Hepatic stellate cell (primary cell): ENCODE measurements at places on chromosomes 5 and 9.
A peak's percentile ranks its signal among the peaks of the same experiment; 100 is the strongest.

DNA sequence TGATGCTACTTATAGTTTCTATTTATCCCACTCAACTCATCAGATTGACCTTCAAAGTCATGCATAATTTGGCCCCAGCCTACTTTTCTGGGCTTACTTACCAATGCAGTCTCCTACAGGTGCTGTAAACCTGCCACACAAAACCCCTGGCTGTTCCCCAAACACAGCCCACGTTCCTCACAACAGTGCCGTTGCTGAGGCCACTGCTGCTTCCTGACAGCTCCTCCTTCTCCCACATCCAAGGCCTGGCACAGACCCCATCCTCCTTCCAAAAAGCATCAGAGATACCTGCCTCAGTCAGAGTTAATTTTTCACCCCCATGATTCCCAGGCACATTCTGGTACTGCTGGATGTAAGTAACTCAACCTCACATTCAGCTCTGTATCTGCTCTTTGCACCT lies 68.1 kb upstream of the SIMC1 start:
- DNase-seq: no peak

DNA sequence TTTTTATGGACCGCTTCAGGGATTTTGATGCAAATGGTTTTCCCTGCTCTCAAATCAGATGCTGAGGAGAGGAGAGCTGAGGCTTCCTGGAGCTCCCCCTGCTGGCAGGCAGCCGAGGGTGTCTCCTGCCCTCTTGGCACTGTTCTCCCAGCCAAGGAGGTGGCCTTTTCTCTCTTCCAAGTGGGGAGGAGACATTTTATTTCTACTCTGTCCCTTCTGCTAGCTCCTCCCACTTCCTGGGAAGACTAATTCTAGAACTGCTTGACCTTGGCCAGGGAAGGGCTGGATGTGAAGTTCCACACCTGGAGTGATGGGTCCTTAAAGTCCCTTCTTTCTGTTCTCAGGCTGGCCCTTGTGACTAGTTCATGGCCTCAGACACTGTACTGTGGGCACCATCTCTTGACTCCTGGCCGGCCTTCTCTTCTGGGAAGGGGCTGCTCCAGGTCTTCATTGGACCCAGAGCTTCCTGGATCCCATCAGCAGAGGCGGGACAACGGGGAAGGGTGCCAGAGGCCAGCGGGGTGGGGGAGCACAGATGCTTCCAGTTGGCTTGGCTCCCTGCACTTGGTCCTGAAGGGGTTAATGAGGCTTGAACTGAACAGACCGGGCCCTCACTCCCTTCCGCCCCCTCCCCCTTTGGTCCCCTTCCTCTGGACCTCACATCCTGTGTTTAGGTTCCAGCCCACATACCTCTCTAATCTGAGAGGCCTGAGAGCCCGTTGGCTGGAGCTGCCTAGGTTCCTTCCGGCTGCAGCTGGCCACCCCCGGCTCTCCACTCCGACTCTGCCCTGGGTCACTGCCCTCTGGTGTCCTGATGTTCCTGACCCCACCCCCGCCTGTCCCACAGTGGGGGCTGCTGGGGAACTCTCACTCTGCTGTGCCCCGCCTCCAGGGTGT lies 32.1 kb downstream of the PTPA start:
- DNase-seq: peak; percentile 97

GRCh38 chr5:173139631-173140030 lies 4.7 kb upstream of the BNIP1 start:
- DNase-seq: no peak

DNA sequence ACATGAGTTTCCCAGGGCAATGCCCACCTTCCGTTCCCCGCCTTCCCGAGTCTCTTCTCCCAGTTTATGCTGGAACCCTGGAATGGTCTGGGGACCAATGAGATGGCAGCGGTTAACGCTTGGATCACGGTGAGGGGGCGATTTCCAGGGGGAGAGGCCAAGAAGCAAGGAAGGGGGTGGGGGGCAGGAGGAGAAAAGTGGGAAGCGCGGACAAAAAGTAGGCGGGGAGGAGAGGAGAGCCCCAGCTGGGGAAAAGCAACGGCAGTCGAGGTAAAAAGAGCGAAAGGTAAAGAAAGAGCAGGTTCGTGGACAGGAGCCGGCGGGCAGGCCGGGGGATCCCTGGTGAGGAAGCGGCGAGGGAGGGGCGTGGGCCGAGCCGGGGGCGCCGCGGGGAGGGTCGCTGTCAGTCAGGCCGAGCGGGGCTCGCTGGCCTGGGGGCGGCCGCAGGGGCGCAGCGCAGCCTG lies 508 bp upstream of the SNCAIP start:
- DNase-seq: no peak

GRCh38 chr5:162995568-162995967 lies 441.8 kb upstream of the CCNG1 start:
- no peak for DNase-seq

- DNase-seq: no peak
These were observed 130.5 kb downstream of the ST8SIA4 start for GRCh38 chr5:100772548-100772947.
